NCI-H1694 treated with DMSO at 0.1 percent for 48 hours (cell line): ENCODE measurements at places on chromosomes 12 and 14.

DNA sequence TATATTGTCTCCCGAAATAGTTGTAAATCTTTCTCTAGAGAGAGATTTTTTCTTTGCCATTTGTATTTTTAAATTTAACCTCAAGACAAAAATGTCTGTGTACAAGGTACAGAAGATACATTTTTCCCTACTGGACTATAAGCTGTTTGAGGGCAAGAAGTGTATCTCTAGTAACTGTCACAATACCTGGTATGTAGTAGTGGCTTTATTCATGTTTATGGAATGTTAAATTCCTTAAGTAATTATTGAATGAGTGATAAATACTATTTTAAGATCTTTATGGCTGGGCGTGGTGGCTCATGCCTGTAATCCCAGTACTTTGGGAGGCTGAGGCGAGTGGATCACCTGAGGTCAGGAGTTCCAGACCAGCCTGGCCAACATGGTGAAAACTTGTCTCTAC lies 24.4 kb upstream of the CDK17 start:
- DNase-seq, result no peak

- DNase-seq, result peak; percentile 53
Measured at GRCh38 chr12:76866726-76867125, 12.1 kb downstream of the CSRP2 start.

DNA sequence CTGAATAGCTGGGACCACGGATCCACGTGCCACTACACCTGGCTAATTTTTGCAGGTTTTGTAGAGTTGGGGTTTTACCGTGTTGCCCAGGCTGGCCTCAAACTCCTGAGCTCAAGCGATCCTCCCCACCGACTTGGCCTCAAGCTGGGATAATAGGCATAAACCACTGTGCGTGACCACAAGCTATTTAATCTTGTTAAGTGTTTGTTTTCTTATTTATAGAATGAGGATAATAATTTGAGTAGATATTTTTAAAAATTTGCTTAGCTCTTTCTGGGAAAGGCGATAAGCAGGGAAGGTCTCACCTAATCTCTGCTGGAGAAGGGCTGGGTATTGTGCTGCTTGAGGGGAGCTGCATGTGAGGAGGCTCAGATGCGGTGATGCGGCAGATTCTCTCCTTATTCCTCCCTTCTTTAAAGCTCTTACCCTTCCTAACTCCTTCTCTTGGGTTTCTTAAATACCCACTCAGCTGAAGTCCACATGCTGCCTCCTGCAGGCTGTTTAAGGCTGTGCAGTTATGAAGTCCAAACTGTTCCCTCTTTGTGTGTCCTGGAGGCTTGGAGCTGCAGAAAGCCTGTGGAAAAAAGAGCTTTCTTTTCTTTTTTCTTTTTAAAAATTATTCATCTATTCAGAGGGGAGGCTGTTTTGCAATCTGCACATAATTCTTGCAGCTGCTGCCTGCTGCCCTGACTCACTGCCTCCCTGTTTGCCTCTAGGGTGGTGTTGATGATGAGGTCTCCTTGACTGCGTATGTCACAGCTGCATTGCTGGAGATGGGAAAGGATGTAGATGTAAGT lies 37.9 kb downstream of the A2ML1 start:
- peak; percentile 14 for DNase-seq

DNA sequence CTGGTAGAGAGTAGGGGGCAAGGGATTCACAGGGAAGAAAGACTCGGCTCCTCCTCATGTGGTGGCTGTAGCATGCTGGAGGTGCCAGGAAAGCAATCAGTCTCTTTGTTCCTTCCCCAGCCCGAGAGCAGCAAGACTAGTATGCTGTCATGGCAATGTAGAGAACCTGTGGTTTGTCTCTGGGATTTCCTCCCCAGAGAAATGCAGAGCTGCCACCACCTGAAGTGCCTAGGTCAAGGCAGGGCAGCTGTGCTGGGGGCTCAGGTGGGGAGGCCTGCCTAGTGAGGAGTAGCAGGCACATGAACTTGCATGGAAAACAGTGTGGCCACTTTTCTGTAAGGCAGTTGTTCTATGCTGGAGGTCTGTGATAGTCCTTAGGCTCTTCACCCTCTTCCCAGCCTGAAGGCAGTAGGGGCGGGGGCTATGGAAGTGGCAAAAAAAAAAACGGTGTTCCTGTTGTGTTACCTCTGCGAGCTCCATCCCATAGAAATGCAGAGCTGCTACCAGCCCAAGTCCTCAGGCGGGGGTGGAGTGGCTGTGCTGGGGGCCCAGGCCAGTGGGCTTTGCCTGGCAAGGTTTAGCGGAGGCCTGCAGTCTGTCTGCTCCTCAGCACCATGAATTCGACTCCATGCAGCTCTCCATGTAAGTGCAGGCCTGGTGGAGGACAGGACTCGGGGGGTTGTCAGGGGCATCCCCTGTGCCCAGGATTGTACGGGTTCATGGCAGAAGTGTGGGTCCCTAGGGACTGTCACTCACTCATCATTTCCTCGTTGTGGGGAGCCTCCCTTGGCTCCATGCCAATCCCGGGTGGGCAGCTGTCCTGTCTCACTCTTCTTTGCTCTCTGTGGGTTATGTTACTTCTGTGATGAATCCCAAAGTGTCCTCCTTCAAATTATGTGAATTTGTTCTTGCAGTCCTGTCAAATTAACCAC lies 4.1 kb upstream of the CLEC4D start:
- DNase-seq, result no peak

DNA sequence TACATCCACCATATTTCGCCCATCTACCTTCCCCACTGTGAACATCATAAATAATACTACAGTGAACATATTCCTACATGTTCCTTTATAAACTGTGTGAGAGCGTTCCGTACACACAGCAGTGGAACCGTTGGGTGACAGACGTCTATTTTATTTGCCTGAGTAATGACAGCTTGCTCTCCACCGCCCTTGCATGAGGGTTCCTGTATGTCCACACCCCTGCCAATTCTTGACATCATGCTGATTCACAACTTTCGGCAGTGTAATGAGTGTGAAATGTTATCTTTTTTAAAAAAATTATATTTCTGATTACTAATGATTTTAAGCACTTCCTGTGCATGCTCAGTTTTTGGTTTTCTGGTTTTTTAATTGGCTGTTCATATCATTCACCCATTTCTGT lies 4.3 kb upstream of the RAD52 start:
- peak; percentile 30 for DNase-seq

GRCh38 chr14:61103541-61104339 lies 122.7 kb downstream of the SLC38A6 start:
- no peak for DNase-seq

DNA sequence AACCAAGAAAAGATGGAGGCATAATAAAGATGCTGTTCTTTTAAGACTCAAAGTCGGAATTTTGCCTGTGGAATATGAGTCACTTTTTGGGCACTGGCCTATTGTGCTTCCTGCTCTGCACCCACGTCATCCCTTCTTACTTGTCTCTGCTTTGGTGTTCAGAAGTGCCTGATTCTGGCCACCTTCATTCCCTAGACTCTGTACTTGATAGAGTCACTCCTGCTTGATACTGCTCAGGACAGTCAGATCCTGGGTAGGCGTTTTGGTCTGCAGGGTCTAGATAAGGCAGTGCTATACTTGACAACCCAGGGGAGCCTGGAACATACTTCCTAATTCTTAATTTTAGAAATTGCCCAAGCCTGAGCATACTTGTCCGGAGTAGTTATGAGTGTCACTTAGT lies 1.9 kb downstream of the LRRK2 start:
- no peak for DNase-seq

DNA sequence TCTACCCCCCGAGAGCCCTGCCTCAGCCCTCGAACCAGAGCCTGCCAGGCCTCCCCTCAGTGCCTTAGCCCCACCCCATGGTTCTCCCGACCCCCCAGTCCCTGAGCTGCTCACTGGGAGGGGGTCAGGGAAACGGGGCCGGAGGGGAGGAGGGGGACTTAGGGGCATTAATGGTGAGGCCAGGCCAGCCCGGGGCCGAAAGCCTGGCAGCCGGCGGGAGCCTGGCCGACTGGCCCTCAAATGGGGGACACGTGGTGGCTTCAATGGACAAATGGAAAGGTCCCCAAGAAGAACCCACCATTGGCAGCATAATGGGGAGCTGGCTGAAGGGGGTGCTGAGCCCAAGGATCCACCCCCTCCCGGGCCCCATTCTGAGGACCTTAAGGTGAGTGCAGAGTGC lies 5.6 kb downstream of the MBD6 start:
- no peak for DNase-seq

- DNase-seq, result no peak
Measured at GRCh38 chr14:91470216-91470615, 39.9 kb downstream of the PPP4R3A start.

- DNase-seq, result no peak
Measured at GRCh38 chr12:2013527-2014223, 9.4 kb upstream of the DCP1B start.

DNA sequence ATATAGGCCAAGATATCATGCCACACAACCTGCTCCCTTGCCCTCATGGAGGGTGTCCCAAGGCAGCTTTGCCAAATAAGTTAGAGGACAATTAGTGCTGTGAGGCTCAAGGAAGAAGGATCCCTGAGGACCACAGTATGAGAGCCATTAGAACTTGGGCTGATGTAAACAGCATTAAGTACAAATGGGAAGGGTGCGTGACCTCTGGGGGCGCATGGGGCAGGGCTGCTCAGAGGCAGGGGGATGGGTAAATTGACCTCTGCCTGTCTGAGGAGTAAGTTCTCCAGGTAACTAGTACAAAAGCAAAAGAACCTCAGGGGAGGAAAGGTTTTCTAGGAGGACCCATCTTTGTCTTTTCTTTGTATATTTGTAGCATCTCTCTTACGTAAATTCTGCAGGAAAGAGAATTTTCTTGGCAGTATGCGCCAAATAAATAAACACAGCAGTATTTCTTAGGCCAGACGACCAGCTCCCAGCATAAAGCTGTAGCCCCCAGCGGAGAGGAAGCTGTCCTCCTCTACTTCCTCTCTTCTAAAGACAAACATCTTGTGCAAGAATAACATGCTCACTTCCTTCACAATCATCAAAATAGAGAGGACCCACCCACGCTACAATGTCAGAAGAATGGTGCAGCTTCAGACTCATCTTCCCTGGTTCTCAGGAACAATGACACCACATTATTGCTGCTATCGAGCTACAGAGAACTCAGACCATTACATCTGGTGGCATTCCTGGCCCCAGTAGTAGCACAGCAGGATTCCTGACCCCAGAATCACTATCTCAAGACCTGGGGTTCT lies 16.4 kb upstream of the VWF start:
- DNase-seq, result no peak

- DNase-seq, result no peak
Measured at GRCh38 chr12:89991807-89992590, 283.4 kb upstream of the ATP2B1 start.

DNA sequence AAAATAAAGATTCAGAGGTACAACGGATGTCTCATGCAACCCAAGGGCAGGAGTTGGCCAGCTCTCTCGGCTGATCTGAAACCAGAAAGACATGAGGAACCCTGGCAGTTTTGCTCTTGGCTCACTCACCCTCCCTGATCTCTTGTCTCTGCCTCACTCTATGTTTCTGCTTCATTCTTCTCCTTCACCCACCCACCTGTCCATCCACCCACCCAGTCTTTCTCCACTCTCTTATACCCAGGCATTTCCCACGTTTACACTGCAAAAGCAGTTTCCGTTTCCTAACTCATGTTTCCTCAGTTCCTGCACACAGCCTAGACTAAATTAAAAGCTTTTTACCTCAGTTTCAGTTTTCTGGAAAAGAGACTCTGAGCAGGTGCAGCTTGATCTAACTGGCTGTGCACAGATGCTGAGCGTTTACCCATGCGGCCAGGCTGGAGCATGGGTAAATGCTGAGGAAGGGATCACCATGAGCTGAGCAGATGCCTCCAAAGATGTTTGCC lies 157.6 kb downstream of the PRKCH start:
- no peak for DNase-seq

- DNase-seq, result no peak
Measured at GRCh38 chr14:80926397-80927082, 15.0 kb downstream of the CEP128 start.

DNA sequence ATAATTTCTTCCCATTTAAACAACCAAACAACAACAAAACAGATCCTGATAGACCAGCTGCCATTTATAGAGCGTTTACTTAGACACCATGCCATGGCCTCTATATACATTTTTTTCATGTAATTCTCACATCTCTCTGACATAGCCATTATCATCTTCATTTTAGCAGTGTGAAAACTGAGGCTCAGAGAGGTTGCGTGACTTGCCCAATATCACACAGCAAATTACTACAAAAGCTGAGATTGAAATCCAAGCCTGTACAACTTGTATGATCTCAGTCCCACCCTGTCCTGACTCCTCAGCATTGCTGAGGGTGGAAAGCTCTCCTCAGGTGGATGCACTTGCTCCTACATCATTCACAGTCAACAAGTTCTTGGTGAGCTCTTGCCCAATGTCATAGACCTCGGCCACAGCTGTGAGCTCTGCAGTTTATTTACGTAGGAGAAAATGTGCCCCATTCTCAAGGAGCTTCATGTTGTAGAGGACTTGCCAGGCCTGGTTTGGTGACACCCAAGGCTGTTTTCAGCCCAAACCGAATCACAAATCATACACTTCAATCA lies 55.5 kb downstream of the CRACR2A start:
- DNase-seq, result no peak

GRCh38 chr14:50040401-50040775 lies 76.0 kb downstream of the VCPKMT start:
- DNase-seq, result no peak

DNA sequence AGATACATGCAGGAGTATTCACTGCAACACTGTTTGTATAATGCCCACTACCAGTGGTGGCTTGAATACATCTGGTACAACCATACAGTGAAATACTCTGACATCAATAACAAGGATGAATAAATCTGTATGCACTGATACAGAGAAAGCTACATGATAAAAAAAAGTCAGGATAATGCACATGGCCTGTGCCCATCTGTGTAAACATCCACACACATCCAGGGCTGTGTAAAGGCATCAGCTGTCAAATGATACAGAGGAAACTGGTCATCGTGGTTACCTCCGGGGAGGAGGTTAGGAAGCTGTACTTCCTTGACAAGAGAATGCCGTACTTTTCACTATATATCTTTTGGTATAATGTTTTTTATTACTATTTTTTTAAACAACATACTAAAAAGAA lies 176.6 kb downstream of the FOXN3 start:
- DNase-seq, result no peak

DNA sequence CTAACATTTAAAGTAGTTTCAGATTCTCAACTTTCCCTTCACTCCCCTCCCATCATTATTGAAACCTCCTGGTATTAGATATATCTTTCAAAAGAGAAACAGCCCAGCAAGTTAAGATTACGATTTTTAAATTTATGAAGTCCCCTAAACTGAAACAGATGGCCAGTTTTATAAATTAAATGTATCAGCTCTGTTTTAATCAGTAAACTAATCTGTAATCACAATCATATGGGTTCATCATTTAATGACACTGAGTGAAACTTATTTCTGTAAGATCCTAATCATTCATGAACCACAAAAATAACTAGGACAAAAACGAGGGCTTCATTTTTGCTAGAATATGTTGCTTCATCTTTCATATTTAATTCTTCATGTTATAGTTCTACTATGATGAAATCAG lies 137.8 kb downstream of the EPS8 start:
- no peak for DNase-seq

DNA sequence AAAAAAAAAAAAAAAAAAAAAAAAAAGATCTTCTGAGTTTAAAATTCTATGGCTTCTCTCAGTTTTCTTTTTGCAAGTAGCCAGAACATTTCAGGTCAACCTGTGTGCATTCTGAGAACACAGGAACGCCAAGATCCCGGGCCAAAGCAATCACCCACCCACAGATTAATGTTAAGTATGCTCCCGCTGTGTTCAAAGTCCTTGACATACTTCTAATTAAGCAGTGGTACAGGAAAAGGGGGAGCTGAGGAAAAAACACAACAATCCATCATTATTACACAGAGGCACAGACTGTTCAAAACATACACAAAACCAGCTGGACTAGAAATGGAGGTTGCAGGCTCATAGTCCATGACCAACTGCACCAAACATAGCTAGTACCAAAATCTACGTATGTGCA lies 2.8 kb downstream of the FBXO21 start:
- DNase-seq, result no peak

GRCh38 chr12:70571705-70572268 lies 65.4 kb downstream of the PTPRB start:
- DNase-seq, result no peak
